Activated T-helper 17 cell treated with anti-CD3 and anti-CD28 coated beads, Interleukin-2, amount 50 U/mL, for 72 hours (primary cell): ENCODE measurements at places on chromosomes 2 and 18. TPM values are rescaled to one million over a fixed set of nuclear protein-coding genes. Genes with fewer than 3 reads are reported as not detected.

DNA sequence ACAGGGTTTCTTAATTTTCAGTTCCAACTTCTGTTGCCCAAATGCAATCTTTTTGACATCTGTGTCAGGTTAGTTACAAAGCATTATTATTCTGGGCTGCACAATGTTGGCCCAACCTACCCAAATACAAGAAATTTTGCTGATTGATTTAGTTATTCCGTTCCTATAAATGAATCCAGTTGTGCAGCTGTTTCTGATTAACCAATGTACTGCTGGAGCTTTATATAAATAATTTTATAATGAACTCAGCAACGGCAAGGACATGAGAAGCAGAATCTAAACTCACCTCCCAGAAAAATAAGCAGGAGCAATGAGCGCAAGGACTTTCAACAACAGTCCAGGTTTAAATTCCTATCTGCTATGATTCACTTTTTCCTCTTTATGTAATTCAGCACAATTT, 76.3 kb upstream of the WIPF1 start:
- no peak for ATAC-seq
- H3K4me3 ChIP-seq: no peak overlapping the region
- H3K27me3 ChIP-seq: no peaks in the 10 kb centered on the region

- ATAC-seq: no peak
- H3K4me3 ChIP-seq: no peak overlapping the region
- H3K27ac ChIP-seq: no peak overlapping the region
- no peaks in the 10 kb centered on the region for H3K36me3 ChIP-seq
- H3K27me3 ChIP-seq: peaks cover 30% of the 10 kb centered on the region
- H3K4me1 ChIP-seq: no peaks in the 10 kb centered on the region
Measured at GRCh38 chr18:37393945-37394609, 171.5 kb downstream of the CELF4 start.

- H3K4me3 ChIP-seq: no peak overlapping the region
- H3K4me1 ChIP-seq: peaks cover 4% of the 10 kb centered on the region
- H3K27me3 ChIP-seq: no peaks in the 10 kb centered on the region
Measured at GRCh38 chr2:148302526-148302925, 281.6 kb downstream of the MBD5 start.

LCT gene
- 0.45 TPM for total RNA-seq

DNA sequence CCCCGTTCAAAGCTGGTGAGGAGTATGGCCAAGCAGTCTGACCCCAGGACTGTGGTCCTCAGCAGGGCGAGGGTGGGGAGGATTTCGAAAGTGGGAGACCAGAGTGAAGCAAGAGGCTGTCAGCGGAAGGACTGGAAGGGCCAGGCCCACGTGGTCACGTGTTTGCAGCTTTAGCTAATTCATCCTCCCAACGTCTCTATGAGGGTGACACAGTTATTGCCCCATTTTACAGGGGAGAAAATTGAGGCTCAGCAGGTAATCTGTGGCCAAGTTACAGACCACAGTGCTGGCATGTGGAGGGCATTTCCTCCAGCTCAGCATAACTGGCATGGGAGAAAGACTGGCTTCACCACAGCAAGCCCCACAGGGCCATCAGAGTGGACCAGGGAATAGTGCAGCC, 45.4 kb upstream of the LTBP1 start:
- H3K27me3 ChIP-seq: peaks cover 33% of the 10 kb centered on the region
- no peak overlapping the region for H3K4me3 ChIP-seq
- H3K36me3 ChIP-seq: no peaks in the 10 kb centered on the region
- H3K4me1 ChIP-seq: no peaks in the 10 kb centered on the region

GRCh38 chr18:25164211-25164847, 187.6 kb downstream of the ZNF521 start:
- H3K27me3 ChIP-seq: peaks cover 3% of the 10 kb centered on the region
- H3K4me1 ChIP-seq: peaks cover 13% of the 10 kb centered on the region
- H3K4me3 ChIP-seq: peak overlapping the region; percentile 58
- no peak for ATAC-seq
- no peaks in the 10 kb centered on the region for H3K36me3 ChIP-seq
- no peak overlapping the region for H3K27ac ChIP-seq
